IPS DF 19.7 (cell line): ENCODE measurements at places on chromosomes 11 and 22.

GRCh38 chr22:47146391-47146790 is 383.9 kb downstream of the TBC1D22A start:
- no peak for DNase-seq

DNA sequence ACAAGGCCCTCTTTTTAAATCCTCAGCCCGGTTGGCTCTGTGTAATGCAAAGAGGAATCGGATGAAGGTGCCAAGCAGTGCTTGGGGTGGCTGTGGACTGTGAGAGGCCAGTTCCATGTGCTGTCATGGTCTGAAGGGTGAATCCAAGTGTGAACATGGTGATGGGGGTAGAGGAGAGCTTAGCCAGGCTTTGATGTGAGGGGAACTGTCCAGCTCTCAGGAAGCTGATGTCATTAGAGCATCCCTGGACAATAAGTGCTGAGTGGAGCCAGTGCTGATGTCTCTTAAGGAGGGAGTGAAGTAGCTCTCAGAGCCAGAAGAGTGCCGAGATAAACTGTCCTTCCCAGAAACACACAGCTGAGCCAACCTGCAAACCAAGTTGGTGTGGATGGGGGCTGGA is 53.6 kb downstream of the NAV2 start:
- DNase-seq: no peak

GRCh38 chr11:3165152-3165705 is at the start of gene OSBPL5:
OSBPL5 (minus strand) TSS chr11:3165310; CDS start chr11:3129148, 36,162 bp downstream.
- DNase-seq: no peak

GRCh38 chr22:17492247-17492646 is 71.1 kb upstream of the SLC25A18 start:
- DNase-seq: no peak

GRCh38 chr22:35605851-35606481 is 11.2 kb downstream of the MB start:
- DNase-seq: no peak
